ENCODE measurements at places on chromosomes 7 and 10.

DNA sequence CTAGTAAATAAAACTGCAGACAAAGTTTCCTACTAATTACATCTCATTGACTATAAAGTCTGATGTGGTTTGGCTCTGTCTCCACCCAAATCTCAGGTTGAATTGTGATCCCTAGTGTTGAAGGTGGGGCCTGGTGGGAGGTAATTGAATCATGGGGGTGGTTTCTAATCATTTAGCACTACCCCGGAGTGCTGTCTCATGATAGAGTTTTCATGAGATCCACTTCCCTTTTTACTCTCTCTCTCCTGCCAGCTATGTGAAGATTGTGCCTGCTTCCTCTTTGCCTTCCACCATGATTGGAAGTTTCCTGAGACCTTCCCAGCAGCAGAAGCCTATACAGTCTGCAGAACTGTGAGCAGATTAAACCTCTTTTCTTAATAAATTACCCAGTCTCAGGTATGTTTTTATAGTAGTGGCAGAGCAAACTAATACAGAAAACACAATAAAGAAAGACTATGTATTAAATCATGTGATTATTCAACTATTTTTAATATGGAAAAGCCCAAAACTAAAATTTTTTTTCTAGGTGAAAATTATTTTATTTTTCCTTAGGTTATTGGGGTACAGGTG lies 232.1 kb downstream of the FZD1 start:
- DNase-seq, result no peak

- no peak for DNase-seq
Measured at GRCh38 chr10:2026936-2027335, 289.6 kb upstream of the ADARB2 start.

- no peak for DNase-seq
Measured at GRCh38 chr10:97784200-97784810, 12.5 kb upstream of the SFRP5 start.

- peak; percentile 9 for DNase-seq
Measured at GRCh38 chr7:151637781-151638261, 118.1 kb upstream of the RHEB start.
